ENCODE measurements at places on chromosomes 6 and 20.

DNA sequence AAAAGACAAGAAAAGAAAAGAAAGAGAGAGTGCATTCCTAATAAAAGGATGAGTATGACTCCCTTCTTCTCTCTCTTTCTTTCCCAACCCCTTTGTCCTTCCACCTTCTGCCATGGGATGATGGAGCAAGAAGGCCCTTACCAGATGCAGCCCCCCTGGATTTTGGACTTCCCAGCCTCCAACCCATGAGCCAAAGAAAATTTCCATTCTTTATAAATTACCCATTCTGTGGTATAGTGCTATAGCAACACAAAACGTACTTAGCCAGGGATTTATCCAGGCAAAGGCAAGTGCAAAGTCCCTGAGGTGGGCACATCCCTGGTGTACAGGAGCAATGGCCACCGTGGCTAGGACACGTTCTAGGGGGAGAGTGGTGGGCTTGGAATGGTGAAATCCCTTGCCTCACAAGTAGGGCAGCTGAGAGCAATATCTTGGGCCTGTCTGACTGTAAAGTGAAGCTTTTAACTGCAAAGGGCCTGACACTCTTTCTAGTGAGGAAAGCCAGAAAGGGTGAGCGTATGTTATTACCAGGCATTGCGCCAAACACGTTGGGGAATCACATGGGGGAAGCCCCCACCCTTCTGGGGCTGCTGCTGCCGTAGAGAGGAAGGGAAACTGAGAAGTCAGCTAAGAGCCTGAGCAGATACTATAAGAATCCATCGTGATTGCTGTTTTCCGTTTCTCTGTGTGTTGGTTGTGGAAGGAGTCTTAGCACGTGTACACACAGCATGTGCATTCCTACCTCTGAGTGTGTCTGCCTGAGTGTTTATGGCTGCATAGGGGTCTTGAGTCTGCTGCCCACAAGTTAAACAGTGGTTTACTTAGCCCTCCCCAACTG, 50.7 kb upstream of the SIRPA start:
- DNase-seq = no peak

- DNase-seq = no peak
Measured at GRCh38 chr6:158751921-158752320, 67.2 kb downstream of the EZR start.

DNA sequence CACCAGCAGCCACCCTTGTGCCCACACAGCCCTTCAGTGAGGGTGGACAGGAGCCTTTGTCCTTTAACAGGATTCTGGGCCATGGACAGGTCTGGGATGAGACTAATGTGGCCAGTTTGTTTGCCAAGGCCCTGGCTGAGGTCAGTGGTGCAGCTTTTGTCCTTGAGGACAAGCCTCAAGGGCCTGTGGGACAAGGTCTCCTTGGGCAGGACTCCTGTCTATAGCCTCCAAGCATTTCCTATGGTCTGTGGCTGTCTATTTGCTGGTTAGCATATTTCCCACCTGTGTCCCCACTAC, 44.1 kb downstream of the SUN5 start:
- no peak for DNase-seq

DNA sequence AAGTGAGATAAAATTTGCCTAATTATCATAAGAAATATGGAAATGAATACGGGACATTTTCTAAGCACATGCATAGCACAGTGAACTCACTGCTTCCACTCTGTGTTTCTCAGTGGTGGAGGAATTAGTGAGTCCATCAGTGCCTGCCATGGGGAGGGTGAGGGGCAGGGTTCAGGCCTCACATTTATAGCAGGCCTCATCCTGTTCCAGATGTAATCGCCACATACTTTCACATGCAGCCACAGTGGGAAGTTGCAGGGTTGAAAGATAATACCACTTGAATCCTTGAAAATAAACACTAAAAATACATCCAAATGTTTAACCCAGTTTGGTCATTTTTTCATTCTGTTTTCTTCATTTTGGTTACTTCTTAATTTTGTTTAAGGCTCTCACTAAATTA, 29.9 kb upstream of the ANKEF1 start:
- no peak for DNase-seq

- no peak for DNase-seq
Measured at GRCh38 chr20:11128220-11128718, 454.5 kb upstream of the JAG1 start.

- DNase-seq = no peak
Measured at GRCh38 chr6:35296931-35297600, 552 bp upstream of the DEF6 start.

DNA sequence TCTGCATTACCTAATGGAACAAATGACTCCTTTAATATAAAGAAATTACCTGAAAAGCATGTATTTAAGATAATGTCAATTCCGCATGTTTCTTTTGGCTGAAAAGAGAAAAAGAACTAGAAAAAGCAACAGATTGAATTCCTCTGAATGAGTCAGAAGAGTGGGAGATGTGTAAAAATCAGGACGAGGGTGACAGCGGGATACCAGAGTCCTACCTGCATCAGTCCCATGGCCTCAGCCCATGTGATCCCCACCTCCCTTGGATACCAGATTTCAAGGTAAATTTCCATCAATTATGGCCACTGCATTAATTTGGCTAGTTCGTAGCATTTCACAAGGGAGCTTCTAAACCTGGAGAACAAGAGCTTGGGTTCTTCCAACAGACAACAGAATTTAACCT, 10.0 kb upstream of the MOXD1 start:
- no peak for DNase-seq

DNA sequence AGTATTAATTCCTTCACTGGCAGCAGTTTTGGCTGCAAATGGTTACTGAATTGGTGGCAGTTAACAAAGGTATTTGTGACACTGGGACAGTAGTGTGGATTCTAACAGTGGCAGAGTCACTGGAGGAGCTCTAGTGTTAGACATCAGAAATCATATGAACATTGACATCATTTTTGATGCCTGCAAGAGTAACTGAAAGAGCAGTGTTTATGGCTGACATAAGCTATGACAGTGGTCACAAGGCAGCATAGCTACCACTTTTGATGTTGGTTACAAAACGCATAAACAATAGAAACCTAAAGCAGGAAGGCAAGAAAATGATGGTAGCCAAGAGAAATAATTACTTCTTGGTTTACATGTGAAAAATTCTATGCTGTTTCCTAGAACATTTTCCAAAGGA, 326.7 kb upstream of the MAN1A1 start:
- no peak for DNase-seq

DNA sequence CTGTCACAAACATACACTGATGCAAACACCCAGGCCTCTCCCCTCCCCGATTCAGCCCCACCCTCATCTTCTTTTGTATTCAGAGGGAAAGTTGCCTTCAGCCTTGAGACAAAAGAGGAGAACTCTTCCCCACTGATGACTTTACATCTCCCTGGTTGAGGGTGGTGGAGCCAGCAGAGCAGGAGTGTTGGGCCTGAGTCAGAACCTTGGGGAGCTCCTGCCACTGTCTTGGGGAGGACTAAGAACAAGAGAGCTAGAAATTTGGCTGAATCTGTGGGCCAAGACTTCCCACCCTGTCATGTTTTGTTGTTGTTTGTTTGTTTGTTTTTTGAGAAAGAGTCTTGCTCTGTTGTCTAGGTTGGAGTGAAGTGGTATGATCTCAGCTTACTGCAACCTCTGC, 89.1 kb downstream of the MDGA1 start:
- DNase-seq = no peak

GRCh38 chr20:50642288-50642803, 49.0 kb downstream of the RIPOR3 start:
- DNase-seq = no peak

GRCh38 chr6:126063512-126064146, 77.3 kb downstream of the TRMT11 start:
- no peak for DNase-seq

- DNase-seq = no peak
Measured at GRCh38 chr6:126300126-126300525, 39.8 kb upstream of the CENPW start.

DNA sequence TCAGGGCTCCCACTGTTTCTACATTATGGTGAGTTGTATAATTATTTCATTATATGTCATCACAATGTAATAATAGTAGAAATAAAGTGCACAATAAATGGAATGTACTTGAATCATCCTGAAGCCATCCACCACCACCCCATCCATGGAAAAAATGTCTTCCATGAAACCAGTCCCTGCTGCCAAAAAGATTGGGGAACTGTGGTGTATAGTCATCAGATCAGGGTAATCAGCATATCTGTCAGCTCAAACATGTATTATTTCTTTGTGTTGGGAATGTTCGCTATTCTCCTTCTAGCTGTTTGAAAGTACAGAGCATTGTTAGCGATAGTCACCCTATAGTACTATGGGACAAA, 33.8 kb upstream of the SLC22A23 start:
- DNase-seq = no peak

GRCh38 chr6:145427232-145427631, 308.1 kb downstream of the EPM2A start:
- no peak for DNase-seq

DNA sequence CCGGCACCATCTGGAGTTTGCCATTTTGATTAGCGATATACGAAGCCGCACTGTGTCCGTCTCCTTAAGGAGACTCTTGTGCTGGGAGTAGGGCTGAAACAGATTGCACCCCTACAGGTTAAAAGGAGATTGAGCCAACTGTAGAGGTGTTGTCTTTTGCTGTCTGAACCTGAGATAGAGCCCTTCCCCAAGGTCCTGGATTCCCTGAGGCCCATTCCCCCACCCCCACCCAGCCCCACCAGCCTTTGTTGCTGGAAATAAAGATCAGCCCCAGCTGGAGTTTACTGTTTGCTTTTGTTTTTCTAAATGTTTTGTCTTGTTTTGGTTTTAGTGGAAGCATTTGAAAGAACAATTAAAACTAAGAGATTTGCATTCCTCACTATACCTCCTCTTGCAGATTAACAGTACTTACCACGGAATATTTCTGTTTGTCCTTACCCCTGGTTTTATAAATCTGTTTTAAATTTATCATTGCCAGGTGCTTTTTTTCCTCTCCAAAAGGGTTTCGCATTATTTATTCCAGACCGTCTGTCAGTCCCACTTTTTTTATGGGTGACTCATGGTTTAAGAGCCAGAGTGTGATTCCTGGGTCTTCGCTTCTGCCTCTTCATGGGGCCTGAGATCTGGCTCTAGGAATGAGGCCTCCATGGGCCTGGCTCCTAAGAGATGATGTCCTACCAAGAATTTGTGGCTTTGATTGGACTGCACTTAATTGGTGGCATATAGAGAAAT, 169.2 kb downstream of the DTNBP1 start:
- DNase-seq = no peak

DNA sequence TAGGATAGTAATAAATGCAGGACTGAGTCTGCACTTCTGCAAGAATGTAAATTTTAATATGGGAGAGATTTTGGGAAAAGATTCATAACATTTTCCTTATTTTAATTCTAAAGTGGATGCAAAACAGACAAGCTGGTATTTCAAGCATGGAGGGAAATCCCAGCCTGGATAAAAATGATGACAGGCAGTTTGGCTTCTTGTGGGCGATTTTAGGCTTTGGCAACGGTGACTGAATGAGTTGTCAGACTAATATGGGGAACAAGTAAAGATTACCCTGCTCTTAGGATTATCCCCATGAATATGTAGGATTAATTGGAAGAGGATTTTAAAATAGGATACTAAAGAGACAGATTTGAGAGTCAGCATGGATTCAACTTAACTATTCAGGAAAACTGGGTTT, 21.0 kb downstream of the OGFRL1 start:
- DNase-seq = no peak

- DNase-seq = no peak
Measured at GRCh38 chr6:84979541-84979940, 215.1 kb upstream of the TBX18 start.

- DNase-seq = no peak
Measured at GRCh38 chr6:24255676-24256075, 102.2 kb downstream of the DCDC2 start.

- no peak for DNase-seq
Measured at GRCh38 chr20:36091561-36092397, 62.8 kb upstream of the EPB41L1 start.

DNA sequence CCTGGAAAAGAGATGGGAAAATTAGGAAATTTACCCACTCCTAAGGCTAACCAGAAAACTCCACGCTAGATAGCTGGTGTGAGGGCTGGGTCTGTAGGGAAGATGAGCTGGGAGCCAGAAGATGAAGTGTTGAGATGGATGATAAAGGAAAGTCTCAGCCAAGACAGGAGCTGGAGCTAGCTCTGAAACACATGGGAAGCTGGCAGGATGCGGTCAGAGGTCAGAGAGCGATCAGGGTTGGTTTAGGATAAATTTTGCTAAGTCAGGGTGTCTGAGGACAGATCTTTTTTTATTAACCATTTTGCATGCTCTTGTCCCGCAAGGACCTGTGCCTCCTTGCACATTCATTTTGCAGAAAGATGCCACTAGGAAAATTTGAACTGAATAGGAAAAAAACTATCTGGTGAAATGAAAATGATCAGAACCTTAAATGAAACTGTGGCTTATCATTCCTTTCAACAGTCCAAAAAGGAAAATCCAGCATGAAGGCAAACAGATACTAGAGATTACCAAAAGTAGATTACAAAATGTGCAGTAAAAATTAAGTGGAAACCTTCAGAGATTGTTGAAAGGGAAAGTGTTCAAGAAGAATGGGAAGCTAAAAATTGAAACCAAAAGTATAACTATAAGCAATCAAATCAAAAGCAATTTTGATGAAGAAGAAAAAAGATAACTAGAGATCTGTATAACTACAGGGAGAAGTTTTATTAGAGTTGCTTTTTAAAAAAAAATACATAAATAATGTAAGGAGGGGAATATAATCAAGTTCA, 10.7 kb upstream of the EDN1 start:
- DNase-seq = no peak

GRCh38 chr20:60232380-60232779, 274.2 kb downstream of the CDH26 start:
- no peak for DNase-seq

DNA sequence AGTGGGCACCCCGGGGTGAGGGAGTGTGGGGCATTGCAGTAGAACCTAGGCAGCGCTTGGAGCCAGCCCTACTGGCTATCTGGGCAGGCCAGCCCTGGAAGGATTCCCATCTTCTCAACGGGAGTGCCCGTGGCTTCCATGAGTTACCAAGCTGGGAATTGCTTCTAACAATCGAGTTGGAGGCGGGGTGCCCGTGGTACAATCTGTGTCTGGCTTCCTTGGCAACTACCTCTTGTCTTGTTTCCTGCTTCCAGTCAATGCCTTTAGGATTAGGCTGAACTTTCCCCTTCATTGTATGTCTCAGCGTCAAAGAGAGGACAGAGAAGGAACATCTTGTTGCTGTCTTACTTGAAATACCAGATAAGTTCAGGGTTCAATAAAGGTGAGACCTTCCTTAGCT, 33.3 kb downstream of the PPP1R14C start:
- no peak for DNase-seq

DNA sequence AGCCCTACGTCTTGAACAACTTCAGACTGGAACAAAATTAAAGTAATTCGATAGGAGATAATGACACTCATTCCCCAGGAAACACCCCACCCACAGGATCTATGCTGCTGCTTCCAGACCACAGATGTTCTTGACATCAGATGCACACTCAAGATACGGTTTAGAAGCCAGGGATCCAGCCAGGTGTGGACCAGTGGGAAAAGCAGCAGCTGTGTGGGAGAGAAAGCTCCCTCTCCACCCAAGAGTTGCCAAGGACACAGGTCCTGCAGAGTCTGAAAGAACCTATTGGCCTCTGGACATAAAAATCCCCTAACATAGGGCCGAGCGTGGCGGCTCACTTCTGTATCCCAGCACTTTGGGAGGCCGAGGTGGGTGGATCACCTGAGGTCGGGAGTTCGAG, 91.7 kb upstream of the NFATC2 start:
- no peak for DNase-seq

GRCh38 chr20:47055699-47056369, 161.2 kb downstream of the EYA2 start:
- DNase-seq = no peak

GRCh38 chr6:136171231-136171630, 78.9 kb downstream of the MTFR2 start:
- no peak for DNase-seq
